Osteocyte (in vitro differentiated cells): ENCODE measurements at places on chromosomes 3 and 15.

- no peak for DNase-seq
Measured at GRCh38 chr3:115982629-115983028, 359.3 kb downstream of the GAP43 start.

- no peak for DNase-seq
Measured at GRCh38 chr15:72183781-72184164, 13.8 kb downstream of the GRAMD2A start.

DNA sequence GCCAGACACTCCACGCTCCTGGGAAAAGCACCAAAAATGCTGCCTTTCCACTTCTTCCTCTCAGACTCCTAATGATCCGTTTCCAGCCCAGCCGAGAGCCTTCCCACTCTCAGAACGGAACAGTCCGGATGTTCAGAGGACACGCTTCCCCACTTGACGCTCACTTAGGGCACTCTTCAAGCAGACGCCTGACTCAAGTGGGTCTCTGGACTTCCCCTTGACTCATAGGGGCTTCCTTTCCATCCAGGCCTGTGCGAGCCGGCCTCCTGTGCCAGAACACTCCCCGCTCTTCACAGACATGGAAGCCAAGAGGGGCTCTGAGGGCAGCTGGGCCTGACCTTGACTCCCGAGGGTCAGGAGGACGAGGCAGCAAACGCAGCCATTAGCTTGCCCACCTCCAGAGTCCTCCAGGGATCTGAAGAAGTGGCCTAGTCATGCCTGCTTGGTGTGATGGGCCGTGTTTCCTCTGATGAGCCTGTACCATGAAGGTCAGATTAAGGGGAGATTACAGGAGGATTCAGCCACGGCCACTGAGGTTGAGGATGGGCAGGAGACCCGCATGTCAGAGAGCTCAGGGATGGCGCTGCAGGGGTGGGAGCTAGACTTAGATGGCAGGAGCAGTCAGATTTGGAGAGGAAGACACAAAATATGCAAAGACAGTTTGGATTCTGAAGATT is 114.7 kb upstream of the TLE3 start:
- no peak for DNase-seq

- DNase-seq: no peak
Measured at GRCh38 chr3:48795997-48796732, 51.5 kb downstream of the PRKAR2A start.

GRCh38 chr15:81531109-81531592 is 157.1 kb upstream of the TMC3 start:
- DNase-seq: no peak

DNA sequence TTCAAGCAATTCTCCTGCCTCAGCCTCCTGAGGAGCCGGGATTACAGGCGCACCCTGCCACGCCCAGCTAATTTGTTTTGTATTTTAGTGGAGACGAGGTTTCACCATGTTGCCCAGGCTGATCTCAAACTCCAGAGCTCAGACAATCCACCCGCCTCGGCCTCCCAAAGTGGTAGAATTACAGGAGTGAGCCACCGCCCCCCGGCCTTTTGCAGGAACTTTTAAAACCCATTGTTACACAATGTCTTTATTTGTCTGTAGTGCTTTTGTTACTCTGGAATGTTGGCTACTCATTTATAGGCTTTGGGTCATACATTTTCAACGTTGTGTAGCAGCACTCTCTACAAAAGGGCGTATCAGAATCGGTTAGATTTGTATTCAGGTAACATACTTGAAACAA is 499.1 kb downstream of the ROBO2 start:
- no peak for DNase-seq

DNA sequence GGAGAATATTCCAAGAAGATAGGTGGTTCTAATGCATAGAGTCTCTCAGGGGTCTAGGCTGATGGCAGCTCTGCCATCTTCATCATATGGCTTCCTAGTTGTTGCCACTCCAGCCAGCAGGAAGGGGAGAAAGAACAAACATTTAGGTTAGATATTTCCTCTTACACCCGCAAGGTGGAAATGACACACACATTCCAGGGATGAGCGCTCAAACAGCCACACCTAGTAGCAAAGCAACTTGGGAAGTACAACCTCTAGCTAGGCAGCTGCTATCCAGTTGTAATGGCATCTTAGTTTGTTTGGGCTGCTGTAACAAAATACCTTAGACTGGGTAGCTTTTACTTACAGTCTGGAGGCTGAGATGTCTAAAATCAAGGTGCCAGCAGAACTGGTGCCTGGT is 51.9 kb upstream of the ADAMTSL3 start:
- no peak for DNase-seq

GRCh38 chr3:178465260-178466180 is 70.7 kb upstream of the KCNMB2 start:
- DNase-seq: no peak

DNA sequence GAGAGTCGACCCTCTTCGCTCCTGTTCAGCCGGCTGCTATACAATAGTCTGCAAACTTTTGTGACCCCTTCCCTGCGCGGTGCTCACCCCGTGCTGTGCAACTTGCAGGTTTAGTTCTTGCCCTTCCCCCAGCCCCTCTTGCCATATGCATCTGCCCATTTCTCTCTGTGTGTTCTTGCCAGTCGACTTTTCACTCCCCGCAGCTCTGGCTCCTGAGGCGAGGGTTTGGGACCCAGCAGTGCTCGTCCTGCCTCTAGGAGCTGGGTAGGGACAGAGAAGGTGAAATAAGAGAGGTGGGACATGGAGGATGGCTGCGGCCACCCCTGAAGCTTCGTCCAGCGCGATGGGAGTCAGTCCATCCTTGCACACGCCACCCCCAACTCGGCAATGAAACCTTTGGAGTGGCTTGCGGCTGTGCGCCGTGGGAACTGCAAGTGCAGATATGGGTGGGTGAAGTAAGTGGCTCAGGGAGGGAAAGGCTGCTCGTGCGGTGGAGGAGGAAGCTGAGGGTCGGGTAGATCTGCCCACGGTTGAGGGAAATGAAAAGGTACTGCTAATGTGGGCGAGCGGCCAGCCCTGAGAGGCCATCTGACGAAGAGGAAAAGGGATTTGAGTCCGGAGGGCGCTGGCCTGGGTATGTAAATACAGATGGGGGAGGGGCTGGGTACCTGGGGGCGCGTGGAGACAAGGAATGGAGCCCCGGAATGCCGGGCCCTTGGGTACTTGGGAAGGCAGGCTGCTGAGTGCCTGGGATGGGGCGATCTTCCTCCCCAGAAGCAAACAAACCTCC is 1.0 kb downstream of the LRRC3B start:
- no peak for DNase-seq

DNA sequence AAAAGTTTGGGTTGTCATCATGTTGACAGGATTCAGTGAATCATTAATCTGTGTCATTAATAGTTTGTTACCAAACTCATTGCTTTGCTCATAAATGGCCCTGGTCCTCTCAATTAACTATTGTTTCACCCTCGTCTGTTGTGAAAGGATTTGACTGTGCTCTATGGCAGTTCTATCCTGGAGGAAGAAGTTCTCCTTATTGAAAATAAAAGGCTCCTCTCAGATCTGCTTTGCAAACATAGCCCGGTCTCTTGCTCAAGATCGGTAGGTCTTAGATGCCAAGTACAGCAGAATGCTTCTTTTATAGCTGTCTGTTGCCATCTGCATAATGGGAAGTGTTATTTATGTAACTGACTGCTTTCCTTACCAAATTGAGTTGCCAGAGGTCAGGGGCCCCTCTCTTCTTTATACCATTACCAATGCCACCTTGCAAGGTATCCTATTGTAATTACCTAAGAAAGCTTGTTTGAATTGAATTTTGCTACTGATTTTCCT is 146.5 kb downstream of the EBLN2 start:
- DNase-seq: no peak

DNA sequence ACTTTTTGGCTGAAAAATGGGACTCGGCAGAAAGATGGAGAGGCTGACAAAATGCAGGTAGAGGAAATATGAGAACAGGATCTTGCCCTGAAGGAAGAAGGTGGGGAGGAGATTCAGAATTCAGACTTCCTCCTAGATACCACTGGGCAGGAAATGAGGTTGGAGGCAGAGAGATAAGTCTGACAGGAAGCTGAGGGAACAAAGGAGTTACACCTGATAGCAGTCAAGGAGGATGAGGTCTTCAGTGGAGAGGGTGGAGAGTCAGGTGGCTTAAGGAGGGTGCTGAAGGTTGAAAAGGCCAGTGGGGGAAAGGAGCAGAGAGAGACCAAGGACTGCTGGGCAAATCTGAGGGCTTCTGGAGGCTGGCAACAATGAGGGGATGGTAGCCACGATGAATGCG is 56.8 kb downstream of the CCR4 start:
- no peak for DNase-seq

- DNase-seq: no peak
Measured at GRCh38 chr3:13954741-13955483, 75.0 kb upstream of the WNT7A start.

DNA sequence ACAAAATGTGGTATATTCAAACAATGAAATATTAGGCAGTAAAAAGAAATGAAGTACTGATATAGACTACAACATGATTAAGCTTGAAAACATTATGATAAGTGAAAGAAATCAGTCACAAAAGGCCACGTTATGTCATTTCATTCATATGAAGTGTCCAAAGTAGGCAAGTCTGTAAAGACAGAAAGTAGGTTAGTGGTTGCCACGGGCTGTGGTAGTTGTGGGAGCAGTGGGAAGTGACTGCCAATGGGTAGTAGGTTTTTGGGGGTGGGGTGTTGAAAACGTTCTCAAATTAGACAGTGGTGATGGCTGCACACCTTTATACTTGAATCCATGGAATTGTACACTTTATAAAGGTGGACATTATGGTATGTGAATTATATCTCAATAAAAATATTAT is 12.1 kb downstream of the GALNT15 start:
- no peak for DNase-seq

DNA sequence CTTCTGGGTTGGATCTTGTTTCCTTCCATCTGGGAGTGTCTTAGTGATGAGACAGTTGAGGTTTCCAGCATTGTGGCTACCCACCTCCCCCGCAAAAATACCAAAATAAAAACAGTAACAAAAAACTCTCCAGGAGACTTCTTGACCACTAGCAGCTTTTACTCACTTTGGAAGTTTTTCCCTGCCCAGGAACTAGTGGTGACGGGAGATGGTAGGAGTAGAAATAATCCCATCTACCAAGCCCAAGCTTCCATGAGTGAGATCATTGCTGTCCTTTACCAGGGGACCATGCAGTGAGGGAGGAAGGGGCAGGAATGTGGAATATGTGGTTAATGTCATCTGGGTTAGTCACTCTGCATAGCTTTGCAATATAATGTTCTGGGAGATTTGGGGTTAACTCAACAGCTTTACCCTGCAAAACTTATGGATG is 187.7 kb downstream of the ITPR1 start:
- no peak for DNase-seq

- DNase-seq: no peak
Measured at GRCh38 chr3:111012388-111013248, 59.0 kb upstream of the NECTIN3 start.

DNA sequence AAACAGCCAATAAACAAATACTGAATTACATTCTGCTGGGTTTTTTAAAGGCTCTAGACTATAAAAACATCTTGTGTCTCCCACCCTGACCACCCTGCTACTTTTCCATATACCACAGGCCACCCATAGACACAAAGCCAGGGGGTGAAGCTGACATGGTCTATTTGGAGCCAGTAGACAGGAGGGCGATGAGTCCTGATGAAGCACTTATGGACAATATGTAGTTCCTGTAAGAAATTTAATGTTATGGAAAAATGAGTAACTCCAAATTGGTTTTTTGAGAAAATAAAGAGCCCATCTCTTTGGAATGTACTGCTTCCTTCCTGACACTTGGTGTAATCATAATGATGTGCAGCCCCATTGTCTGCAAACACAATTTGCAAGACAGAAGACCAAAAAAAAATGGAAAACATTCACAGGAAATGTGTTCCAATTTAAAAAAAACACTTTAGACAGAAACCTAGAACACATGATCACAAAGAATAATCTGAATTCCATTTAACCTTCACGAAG is 11.8 kb downstream of the SSR3 start:
- DNase-seq: no peak

DNA sequence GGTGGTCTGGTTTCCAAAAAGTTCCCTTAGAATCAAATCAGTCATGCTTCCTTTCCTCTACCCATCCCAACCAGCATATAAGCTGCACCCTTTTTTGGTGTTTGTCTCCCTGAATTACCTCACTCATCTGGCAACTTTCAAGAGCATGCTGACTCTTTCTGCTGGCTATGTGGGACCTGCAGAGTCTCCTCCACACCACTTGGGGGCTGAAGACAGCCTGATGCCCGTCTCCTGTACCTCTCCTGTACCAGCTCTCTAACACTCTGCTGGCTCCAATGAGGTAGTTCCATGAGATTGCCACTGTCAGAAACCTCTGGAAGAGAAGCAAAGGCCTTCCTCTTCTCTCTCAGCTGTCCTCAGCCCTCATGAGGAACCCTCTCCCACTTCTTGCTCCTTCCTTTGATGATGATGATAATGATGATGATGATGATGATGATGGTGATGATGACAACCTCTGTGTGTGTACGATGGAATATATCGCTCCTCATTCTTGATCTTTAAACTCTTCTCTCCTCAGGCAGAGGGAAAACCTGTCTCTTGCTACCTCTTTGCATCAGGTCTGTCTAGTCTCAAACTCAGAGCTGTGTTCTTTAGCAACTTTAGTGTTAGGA is 257.5 kb downstream of the ZNF621 start:
- DNase-seq: no peak

- DNase-seq: no peak
Measured at GRCh38 chr3:7520593-7520992, 659.7 kb downstream of the GRM7 start.

DNA sequence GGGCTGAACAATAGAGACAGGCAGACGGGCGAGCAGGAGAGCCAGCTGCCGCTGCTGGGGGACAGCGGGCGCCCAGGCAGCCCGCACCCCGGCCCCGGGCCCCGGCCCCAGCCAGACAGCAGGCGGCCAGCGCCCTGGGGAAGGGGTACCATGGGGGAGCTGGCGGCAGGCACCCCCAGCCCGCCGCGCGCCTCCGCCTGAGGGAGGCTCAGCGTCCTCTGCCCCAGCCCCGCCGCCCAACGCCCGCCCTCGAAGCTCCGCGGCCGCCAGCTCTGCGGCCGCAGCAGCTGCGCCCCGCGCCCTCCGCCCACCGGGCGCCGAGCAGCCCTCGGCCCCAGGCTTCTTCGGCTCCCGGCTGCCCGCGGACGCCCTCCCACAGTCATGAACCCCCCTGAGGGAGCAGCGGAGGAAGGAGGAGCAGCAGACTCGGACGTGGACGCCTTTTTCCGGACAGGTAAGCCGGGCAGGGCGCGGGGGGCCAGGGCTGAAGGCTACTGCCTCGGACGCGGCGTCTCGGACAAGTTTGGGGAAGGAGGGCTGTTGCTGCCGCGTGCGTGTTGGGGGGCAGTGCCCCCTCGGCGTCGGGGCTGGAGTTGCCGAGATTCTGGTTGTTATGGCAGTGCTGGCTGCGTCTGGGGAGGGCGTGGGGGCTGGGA is 41.6 kb upstream of the ROPN1 start:
- peak; percentile 85 for DNase-seq
